ENCODE measurements at places on chromosomes 12 and 14.

GRCh38 chr14:37585971-37586796, 8.9 kb downstream of the FOXA1 start:
- DNase-seq, result no peak

DNA sequence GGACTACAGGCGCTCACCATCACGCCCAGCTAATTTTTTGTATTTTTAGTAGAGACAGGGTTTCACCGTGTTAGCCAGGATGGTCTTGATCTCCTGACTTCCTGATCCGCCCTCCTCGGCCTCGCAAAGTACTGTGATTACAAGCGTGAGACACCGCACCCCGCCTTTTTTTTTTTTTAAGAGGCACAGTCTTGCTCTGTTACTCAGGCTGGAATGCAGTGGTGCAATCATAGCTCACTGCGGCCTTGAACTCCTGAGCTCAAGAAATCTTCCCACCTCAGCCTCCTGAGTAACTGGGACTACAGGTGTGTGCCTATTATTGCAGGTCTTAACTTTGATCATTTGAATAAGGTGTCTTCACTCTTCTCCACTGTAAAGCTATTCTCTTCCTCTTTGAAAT, 5.3 kb upstream of the GLTP start:
- no peak for DNase-seq

DNA sequence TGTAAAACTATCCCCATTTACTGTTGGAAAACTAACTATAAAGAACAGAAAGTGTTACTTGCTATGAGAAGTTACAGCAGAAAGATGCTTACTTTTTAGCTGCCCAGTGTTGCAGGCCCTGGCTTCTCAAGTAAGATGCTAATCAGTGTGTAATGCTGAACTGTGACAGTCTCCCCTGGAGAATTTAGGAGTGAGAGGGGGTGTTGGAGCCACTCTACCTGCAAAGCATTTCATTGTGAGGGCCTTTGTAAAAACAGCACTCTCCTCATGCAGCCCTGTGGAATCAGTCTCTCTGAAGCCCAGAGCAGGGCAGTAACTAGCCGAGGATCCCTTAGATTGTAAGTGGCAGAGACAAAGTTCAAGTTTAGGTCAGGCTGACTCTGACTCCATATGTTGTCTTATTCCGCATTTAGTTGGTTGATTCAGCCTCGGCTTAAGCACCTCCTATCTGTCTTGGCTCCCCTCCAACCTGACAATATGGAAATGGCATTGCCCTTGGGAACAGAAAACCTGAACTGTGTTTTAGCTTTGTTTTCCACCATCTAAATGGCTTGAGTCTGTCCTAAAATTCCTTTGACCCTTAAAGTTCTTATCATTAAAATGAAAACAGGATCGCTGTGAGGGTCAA, 141.3 kb downstream of the PRKCH start:
- DNase-seq, result no peak

DNA sequence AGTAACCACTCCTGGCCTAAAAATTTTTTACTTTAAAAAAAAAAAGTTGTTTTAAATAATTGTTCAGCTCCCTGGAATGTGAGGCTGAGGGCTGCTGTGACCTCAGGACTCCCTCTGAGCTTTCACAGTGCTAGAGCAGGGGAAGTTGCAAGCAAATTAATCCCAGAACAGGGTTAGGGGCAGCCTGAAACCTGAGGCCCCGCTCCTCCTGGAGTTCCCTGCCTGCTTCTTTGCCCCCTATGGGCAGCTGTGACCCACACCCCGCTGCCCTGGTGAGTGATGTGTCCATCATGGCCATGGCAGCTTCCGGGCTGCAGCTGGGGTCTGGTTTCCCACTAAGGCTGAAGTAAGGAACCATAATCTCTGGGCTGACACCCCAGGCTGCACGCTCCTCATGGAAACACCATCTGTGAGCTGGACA, 9.5 kb downstream of the RITA1 start:
- no peak for DNase-seq

GRCh38 chr12:122888232-122888752, 7.6 kb downstream of the VPS37B start:
- no peak for DNase-seq

- no peak for DNase-seq
Observed at GRCh38 chr12:2794191-2794735, 507 bp upstream of the FKBP4 start.

DNA sequence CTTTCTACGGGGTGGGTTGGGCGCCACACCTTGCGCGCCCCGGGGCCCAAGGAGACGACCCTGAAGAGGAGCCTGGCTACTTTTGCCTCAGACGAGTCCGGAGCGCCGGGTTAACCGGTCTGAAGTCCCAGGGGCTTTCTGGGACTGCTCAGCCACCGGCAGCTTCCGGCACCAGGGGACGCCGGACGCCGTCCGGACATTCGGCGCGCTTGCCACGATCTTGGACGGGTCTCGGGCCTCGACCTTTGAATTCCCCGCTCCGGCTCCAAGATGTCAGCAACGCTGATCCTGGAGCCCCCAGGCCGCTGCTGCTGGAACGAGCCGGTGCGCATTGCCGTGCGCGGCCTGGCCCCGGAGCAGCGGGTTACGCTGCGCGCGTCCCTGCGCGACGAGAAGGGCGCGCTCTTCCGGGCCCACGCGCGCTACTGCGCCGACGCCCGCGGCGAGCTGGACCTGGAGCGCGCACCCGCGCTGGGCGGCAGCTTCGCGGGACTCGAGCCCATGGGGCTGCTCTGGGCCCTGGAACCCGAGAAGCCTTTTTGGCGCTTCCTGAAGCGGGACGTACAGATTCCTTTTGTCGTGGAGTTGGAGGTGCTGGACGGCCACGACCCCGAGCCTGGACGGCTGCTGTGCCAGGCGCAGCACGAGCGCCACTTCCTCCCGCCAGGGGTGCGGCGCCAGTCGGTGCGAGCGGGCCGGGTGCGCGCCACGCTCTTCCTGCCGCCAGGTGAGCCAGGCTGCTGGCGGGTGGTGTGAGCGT, at the start of gene ACOT4:
ACOT4 (plus strand) TSS at position 184 of the 760 bp plus-strand sequence; CDS start at position 271, 87 bp downstream.
- peak; percentile 26 for DNase-seq

DNA sequence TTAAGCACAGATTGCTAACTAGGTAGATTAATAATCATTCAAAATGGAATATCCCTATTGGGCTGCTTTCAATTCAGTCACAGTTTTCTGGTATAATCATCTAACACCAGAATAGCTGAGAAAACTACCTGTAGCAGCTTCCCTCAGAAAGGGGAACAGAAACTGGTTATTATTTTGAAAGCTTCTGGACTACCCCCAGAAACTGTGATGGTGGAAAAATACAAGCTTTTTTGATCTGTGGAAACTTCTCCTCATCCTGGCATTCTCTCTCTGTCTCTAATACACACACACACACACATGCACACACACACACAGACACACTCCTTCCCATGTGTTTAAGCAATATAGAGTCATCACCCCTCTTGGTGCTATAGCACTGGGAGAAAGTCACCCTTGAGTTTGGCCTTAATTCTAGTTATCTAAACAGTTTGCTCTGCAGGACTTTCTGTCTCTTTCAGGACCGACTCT, 251.5 kb upstream of the LMO3 start:
- DNase-seq, result no peak

DNA sequence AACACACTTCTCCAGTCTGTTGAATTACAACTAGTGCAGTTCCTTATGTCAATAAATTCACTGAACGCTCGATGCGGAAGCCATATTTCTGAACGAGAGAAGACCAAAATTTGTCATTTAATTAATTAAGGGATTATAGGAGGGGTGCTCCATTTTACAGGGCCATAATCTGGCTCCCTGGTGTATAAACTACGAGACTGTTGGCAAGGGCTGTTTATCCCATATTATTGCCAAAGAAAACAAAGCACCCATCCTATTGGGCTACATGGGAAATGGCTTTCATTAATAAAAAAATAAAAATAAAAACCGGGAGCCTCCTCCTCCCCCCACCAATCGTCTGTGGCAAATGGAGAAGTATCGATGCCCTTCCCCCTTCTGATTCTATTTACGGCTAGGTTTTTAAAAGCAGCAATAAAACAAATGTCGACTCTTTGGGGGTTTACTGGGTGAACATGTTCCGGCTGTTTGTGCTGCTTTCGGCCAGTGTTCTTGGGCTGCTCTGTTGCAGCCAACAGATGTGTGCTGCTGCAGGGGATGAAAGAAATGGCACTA, 24.8 kb downstream of the ATF7 start:
- DNase-seq, result no peak

DNA sequence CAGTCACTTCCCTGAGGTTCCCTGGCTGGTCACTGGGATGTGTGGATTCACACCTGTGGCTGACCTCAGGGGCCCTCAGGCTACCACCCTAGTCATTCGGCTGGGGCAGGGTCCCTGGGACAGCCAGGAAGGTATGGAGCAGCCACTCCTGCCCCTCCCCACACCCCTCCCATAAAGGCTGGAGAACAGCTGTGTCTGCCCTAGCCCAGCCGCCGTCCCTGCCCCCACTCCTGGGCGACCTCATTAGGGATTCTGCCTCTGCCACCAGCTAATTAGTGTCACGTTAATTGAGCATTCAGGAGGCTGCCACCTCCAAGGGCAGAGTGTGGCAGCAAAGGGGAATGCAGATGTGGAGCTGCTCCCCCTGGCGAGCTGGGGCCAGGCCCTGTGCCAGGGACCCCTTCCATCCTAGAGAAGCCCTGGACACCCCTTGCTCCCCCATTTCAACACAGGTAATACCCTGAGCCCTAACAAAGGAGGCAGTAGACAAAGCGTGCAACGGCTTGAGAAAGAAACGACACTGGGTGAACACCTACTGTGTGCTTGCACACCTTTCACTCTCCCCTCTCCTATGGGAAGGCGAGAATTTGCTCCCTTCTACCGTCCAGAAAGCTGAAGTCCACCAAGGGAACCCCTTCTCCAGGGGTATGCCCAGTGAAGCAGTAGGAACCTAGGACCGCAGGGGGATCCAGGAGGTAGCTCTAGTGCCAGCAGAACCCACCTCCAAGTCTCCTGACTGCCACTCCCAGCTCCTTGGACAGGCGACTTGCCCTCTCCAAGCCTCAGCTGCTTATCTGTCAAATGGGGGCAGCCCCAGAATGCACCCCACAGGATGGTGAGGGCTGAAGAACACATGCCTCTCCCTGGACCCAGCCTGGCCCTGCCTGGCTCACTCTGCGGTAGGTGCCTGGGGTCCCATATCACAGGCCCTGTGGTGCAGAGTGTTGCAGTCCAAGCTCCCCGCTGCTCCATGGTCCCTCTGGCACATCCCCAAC, 45.1 kb downstream of the FAM222A start:
- no peak for DNase-seq

GRCh38 chr14:91354979-91355685, 62.5 kb downstream of the CCDC88C start:
- no peak for DNase-seq

GRCh38 chr14:99603471-99604277, at the start of gene CCDC85C:
Gene CCDC85C (minus strand): TSS chr14:99604207. CDS start chr14:99603959, 248 bp downstream.
- peak; percentile 43 for DNase-seq

DNA sequence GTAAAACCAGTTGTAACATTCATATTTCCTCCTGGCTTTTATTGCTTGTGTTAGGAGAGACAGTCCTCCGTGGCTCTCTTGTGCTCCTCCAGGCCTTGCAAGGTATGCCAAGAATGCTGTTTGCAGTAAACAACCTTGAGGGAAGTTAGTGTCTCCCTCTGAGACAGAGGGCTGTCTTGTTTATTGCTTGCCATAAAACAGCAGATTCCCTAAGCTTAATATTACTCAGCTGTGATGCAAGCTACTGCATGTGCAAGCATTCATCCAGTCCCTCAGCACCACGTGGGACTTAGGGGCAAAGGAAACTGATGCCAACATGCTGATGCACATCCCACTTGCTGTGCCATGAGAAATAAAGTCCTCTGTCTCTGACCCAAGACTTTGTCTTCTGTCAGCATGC, 6.6 kb downstream of the POMT2 start:
- DNase-seq, result no peak

- no peak for DNase-seq
Observed at GRCh38 chr12:47981496-47982260, 18.3 kb downstream of the TMEM106C start.

DNA sequence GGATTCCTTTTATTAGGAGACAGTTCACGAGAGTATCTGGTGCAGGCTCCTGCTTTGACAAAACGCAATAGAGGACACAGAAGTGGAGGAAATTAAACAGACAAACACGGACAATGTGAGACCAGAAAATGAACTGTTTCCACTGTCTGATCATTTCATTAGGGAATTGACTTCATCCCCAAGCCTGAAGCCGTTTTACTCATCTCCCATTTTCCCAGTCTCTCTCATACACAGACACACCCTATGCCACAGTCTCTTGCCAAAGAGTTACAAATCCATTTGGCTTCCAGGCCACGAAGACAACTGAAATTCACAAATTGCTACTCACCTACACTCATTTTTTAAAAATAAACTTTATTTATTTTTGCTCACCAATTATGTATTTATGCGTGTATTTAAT, 1087.8 kb upstream of the TMEM132C start:
- no peak for DNase-seq

GRCh38 chr12:103913100-103913499, 17.1 kb upstream of the HSP90B1 start:
- no peak for DNase-seq

- DNase-seq, result peak; percentile 60
Observed at GRCh38 chr12:4272424-4273272, 914 bp upstream of the CCND2 start.

DNA sequence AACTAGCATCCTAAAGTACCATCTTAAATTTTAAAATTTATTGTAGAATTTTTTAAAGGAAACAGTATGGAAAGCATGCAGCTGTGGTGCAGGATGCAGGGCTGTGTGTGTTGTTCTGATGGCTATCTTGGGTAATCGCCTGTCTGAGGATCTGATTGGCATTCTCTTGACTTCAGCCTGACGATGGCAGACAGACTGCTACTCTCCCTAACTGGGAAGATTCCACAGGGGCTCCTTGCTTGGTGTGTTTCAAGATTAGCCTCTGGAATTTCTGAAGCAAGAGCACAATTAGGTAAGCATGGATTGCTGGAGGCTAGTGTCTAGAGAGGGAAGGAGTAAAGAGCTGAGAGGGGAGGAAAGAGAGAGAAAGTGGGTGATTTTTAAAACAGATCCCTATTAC, 696.8 kb upstream of the LRFN5 start:
- DNase-seq, result no peak

- DNase-seq, result no peak
Observed at GRCh38 chr14:25622763-25623162, 572.8 kb upstream of the STXBP6 start.

DNA sequence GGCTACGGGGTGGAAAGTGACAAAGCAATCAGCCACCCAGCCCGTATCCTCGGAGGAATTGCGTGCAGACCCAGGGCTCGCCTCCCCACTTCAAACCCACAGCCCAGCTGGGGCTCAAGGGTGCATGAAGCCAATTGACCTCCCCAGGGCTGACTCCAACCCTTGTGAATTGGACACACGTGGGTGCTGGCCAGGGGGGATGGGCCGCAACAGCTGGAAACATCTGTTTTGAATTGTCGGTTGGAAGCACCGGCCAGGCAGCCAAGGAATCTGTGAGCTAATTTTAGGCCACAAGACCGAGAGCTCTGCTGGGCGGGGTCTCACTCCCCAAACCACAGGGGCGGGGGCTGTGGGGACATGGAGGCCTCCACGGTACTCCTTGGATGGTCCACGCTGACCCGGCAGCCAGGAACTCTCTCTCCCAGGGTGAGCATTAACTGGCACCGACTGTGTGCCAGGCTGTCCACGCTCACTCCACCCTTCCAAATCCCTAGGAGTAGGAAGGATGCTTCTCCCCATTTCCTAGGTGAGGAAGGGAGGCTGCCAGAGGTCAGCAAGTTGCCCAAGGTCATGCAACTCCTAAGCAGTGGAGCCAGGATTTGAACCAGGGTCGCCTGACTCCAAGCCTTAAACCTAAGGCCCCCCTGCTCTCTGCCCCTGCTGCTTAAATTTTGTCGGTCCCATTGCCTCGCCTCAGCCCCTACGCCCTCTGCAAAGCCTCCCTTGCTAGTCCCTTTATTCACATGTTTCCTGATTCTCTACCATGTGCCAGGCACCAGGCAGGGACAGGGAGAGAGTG, 11.9 kb upstream of the TMEM119 start:
- DNase-seq, result peak; percentile 73
